ENCODE measurements at places on chromosomes 16 and 17.
A peak's percentile ranks its signal among the peaks of the same experiment; 100 is the strongest.

GRCh38 chr17:49901460-49902331, 53.8 kb upstream of the TAC4 start:
- no peak for DNase-seq

DNA sequence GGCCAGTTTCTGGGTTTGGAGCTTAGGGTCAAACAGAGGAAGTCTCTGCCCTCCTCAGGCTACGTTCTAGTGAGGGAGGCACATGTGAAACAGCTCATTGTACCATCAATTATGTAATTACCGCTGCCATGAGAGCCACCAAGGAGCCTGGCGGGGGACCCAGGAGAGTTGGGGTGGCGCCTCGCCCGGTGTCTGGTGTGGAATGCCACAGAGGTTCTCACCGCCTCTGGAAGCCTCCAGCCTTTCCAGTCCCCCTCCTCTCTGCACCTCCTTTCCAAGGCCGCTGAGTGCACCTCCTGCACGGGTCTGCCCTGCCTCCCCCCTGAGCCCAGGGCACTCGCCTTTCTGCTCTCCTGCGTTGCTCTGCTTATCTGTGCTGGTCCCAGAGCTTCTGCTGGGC, 51.4 kb downstream of the SREBF1 start:
- DNase-seq = no peak

DNA sequence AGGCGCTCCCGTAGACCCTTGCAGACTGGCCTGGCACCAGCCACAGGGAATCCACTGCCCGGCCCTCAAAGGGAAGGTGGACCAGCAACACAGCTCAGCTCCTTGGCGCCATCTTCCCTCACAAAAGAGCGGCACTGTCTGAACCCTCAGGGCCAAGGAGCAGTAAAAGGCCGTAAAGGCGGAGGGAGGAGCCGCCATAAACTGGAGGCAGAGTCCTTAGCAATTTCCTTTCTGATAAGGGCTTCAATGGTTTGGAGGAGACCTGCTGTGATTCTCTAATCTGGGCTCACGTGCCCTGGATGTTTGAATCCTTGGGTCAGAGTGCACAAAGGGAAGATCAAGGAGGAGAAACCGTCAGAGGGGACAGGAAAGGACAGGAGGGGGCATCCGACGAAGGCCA, 15.5 kb upstream of the AXIN2 start:
- no peak for DNase-seq

- peak; percentile 18 for DNase-seq
Observed at GRCh38 chr17:68352041-68352440, 60.7 kb downstream of the ARSG start.

DNA sequence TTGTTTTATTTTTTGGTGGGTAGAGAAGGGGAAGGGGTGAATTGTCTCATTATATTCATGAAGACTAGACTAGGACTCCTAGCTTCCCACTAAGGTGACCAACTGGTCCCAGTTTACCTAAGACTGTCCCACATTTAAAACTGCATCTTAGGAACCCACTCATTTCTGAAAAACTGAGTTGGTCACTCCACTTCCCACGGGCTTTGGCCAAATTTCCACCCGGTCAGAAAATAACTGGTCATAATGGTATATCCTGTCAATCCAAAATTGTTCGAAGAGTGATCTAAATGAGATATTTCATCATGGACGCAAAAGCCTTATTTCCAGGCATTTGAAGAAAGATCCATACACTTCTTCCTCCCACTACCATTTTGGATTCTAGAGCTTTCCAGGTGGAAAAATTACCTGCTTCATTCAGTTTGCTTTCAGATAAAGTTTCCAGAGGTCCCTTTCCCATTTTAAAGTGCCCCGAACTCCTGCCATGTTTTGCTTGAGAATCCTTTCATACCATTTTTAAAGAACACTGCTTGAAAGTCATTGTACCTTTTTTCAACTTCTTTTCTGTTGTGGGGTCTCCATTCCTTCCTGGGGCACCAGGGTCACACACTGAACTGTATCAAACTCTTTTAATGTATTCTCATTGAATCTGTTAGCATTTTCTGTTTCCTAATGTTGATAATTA, 21.8 kb upstream of the ZFHX3 start:
- DNase-seq = no peak

GRCh38 chr16:53445534-53445933, 11.3 kb downstream of the RBL2 start:
- no peak for DNase-seq

DNA sequence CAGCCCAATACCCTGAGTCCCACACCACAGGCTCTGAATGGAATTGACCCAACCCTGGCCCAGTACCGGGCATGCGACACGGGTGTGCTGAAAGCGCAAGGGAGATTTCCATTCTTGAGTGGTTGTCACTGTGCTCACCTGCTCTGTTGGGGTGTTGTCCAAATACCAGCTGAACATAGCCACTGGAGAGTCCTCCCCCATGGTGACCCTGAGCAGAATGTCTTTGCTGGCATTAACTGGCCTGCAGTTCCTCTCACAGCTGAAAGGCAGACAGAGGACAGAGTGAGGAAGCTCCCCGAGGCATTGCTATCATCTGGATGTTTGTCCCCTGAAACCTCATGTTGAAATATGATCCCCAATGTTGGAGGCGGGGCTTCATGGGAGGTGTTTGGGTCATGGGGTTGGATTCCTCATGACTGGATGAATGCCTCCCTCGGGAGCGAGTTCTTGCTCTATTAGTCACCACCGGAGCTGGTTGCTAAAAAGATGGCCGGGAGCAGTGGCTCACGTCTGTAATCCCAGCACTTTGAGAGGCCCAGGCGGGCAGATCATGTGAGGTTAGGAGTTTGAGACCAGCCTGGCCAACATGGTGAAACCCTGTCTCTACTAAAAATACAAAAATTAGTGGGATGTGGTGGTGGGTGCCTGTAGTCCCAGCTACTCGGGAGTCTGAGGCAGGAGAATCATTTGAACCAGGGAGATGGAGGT, 57.3 kb upstream of the BCO1 start:
- peak; percentile 97 for DNase-seq

DNA sequence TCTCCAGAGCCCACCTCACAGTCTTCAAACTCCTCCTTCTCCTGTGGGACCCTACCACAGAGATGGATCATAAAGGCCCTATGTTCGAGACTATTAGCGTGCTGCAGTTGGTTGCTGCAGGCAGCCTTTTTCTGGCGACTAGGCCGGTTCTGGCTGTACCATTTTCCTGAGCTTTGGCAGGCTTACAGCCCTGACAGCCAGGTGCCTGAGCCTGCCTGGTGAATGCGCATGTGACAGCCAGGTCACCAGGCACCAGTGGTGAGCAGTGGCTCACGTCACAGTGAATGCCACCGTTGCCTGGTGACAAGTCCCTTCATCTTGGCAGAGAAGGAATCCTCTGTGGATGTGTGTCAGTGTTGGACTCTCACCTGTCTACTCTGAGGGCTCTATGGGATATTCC, 978.8 kb downstream of the KCNJ18 start:
- no peak for DNase-seq

- no peak for DNase-seq
Observed at GRCh38 chr16:71576971-71577370, at the start of gene TAT. Gene TAT, minus strand, starts transcription at chr16:71577092. Its CDS starts 677 bp downstream, at chr16:71576415.

DNA sequence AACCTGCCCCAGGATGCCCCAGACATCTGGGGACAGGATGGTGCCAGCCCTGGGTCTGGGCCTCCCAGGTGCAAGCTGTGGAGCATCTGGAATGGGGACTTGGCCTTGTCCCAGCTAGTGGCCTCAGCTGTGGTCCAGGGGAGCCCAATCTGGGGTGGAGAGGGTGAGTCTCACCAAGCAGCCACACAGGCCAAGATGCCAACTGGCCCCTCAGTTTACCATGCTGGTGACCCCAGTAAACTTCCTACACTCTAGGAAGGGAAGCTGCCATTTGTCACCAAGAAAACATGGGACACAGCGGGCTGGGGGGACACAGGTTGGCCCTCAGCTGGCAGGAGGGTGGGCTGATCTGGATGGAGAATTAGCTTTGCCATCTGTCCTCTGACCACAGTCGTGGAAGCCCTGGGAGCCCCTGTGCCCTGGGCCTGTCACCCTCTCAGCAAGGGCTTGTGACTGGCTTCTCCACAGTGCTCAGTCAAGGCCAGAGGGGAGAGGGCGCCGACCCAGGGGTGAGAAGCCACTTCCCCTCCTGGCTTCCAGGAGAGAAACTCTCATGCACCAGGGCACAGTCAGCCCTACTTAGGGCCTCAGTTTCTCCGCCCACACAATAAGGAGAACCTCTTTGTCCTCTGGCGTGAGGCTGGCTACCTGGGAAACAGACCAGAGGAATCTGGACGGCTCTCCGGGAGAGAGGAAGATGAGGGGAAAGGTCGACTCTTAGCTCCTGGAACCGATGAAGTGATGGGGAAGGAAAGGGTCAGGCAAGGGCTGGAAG, 126.4 kb upstream of the SMURF2 start:
- no peak for DNase-seq

DNA sequence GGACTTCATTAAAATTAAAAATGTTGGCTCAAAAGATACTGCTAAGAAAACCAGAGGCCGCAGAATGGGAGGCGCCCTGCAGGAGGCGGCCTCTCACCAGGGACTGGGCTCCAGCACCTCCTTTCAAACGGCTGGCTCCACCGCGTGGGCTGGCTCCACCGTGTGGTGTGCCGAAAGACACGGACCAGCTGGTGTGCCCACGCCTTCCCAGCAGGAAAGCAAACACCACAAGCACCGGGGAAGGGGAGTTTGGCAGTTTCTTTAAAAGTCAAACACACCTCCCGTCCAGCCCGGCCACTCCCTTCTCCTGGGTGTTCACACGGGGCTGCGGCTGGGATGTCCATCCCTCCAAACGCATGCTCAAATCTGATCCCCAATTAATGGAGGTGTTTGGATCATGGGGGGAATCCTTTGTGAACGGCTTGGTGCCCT, 13.9 kb downstream of the HAGH start:
- DNase-seq = peak; percentile 61

DNA sequence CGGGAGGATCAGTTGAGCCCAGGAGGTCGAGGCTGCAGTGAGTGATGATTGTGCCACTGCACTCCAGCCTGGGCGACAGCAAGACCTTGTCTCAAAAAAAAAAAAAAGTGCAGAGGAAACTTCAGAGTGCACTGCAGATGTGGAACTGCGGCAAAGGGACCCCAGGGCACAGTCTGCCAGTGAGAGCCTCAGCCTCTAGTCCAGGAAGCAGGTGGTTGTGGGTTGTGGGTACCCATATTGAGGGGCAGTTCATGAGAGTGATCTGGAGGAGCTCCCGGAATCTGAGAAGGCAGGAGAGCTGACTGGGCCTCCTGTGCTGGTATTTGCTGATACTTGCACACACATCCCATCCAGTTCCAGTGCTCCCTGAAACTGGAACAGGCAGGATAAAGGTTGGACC, 13.1 kb downstream of the FOXN1 start:
- DNase-seq = no peak

GRCh38 chr17:34579017-34579946, at the start of gene TMEM132E:
Gene TMEM132E, plus strand, starts transcription at chr17:34579582. Its CDS starts 1,495 bp downstream, at chr17:34581077.
- no peak for DNase-seq

DNA sequence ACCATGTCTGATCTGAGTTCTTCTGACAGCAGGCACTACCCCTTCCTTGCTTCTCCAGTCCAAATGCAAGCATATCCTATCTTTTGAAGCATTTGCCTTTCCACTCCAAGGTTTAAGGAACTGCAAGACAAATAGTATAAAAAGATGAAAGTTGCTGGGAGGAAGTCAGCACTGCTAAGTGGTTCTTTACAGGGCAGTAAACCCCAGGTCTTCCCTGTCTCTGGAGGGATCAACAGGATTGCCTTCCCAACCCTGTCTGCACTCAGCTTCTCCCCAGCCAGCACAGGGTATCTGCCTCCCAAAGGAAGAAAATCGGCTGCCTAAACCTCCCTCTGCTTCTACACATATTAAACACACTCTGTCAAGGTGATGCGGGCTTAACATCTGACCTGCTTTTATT, 46.8 kb downstream of the SOX9 start:
- no peak for DNase-seq

- no peak for DNase-seq
Observed at GRCh38 chr16:2974319-2975056, 5.3 kb downstream of the PAQR4 start.

DNA sequence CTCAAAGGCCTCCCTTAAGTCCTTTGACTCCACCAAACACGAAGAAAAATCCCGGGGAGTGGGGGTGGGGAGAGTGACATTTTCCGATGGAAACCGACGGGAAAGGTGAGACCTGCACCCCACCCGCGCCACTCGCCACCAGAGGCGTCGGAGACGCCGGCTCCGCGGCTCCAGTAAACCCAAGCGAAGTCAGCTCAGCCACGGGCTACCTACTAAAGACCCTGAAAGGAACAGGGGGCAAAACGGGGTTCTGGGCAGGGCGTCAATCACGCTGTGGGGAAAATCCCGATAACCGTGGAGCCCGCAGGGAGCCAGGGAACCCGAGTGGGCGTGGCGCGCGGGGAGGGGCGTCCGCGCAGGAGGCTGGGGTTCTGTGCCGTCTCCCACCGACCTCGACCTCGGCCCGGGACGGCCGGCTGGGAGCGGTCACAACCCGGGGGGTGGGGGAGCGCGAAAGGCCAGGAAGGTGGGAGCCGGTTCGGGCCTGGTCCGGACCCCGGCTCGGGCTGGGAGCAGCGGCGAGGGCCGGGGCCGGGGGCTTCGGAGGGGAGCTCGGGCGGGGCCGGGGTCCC, 565 bp downstream of the WDR45B start:
- peak; percentile 37 for DNase-seq

- DNase-seq = no peak
Observed at GRCh38 chr16:67790071-67790470, 16.3 kb downstream of the RANBP10 start.

DNA sequence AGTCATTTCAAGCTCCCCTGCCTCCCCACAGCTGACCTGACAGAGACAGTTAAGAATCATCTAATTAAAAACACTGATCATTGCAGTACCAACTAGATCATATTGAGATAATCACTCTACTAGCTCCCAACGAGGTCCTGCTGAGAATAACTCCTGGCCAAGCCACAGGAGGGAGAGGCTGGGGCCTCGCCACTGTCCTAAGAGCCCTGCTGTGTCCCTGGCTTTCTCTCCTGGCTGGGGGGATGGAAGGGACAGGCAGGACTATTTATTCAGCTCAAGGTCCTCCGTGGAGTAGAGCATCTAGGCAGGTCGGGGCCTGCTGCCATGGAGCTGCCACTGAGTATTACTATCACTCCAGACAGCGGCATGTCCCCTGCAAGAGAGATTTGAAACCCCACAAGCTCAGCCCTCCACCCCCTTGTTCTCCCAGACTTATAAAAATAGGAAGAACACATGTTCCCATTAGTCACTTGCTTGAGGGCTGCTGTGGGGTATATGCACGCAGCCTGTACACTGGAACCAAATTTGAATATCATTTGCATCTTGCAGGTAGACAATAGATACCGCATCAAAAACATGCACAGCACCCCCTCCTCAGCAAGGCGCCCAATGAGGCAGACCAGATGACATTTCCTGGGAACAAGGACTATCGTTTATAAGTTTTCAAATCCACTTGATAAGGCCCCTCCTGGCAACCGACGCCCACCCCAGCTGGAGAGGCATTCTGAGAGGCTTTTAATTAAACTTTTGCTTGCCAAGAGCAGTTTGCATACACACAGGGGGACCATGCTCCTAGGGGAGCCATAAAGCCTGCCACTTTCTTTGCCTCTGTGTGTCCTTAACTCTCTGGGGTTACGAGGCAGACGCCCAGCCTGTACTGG, 385.2 kb upstream of the ZFHX3 start:
- no peak for DNase-seq
